Caudate nucleus (tissue), 63 donors: ENCODE measurements at places on chromosomes 13 and 19.

GRCh38 chr13:79457390-79457789, 23.6 kb upstream of the NDFIP2 start:
- no peak for DNase-seq

GRCh38 chr13:107379407-107380155, 811.6 kb upstream of the ARGLU1 start:
- no peak for DNase-seq

DNA sequence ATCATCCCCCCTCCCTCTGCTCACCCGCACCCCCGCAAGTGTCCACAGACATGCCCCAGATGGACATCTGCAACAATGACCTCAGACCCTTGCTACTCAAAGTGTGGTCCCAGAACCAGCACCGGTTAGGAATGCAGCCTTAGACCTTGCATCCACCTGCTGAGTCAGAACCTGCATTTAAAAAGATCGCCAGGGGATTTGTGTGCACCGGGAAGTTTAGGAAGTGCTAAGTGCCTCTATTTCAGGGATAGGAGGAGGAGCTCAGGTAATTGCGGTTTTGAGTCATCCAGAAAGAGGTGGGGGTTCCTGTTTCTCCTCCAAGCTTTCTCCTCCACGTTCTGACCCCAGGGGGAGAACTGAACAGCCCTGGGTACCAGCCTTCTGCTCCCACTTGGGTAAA, 46.2 kb downstream of the CACNA1A start:
- DNase-seq = peak; percentile 5

DNA sequence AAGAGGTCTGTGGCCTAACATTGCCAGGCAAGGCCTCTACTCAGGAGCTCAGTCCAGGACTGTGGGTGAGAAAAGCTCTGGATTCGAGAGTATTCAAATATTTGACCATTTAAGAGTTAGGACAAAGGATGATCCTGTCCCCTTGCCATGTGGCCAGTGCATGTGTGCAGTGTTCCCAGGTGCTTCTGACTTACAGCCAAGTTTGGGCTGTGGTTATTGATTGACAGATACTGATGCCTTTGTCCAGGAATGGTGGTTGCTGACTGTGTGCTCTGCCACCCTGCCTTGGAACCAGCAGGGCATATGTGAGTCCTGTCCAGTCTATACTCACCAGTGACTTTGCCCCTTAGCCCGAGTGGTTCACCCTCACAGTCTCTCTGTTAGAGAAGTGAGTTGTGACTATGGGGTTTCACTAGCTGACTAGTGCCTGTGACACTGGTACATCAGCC, 51.9 kb downstream of the GARRE1 start:
- DNase-seq = no peak

- no peak for DNase-seq
Observed at GRCh38 chr13:112904436-112904960, 64.5 kb upstream of the MCF2L start.

DNA sequence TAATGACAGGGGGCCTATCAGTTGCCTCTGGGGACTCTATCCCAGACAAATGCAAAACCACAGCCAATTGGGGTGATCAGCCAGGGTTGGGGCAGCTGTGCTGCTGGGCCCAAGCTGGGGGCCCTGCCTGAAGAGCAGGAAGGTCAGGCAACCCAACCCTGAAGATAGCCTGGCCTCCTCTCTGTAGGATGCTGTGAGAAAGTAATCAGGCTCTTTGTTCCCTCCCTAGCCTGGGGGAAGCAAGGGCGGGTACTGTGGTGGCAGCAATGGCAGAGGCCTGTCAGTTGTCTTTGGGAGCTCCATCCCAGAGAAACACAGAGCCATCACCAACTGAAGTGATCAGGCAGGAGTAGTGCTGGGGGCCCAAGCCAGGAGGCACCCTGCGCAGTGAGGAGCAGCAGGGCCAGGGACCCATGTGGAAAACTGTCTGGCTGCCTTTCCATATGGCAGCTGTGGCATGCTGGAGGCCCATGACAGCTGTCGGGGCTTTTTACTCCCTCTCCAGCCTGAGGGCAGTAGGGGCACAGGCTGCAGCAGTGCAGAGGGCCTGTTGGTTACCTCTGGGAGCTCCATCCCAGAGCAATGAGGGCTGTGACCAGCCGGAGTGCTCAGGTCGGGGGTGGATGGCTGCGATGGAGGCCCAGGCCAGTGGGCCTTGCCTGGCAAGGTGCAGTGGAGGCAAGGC, 73.6 kb upstream of the ATP12A start:
- DNase-seq = no peak
